Right cardiac atrium (tissue), 5 donors: ENCODE measurements at places on chromosomes 11 and 22. TPM values are rescaled to one million over a fixed set of nuclear protein-coding genes. Genes with fewer than 3 reads are reported as not detected.
A peak's percentile ranks its signal among the peaks of the same experiment; 100 is the strongest.

Gene TUBGCP6
- 20.6 TPM for total RNA-seq

- no peak for DNase-seq
Measured at GRCh38 chr11:10428453-10428852, 26.6 kb upstream of the AMPD3 start.

Gene IL17REL
- not detected for total RNA-seq

- no peak for DNase-seq
Measured at GRCh38 chr22:20967697-20968211, 699 bp downstream of the AIFM3 start.

- DNase-seq, result no peak
Measured at GRCh38 chr22:42604403-42604802, 10.3 kb downstream of the POLDIP3 start.

DNA sequence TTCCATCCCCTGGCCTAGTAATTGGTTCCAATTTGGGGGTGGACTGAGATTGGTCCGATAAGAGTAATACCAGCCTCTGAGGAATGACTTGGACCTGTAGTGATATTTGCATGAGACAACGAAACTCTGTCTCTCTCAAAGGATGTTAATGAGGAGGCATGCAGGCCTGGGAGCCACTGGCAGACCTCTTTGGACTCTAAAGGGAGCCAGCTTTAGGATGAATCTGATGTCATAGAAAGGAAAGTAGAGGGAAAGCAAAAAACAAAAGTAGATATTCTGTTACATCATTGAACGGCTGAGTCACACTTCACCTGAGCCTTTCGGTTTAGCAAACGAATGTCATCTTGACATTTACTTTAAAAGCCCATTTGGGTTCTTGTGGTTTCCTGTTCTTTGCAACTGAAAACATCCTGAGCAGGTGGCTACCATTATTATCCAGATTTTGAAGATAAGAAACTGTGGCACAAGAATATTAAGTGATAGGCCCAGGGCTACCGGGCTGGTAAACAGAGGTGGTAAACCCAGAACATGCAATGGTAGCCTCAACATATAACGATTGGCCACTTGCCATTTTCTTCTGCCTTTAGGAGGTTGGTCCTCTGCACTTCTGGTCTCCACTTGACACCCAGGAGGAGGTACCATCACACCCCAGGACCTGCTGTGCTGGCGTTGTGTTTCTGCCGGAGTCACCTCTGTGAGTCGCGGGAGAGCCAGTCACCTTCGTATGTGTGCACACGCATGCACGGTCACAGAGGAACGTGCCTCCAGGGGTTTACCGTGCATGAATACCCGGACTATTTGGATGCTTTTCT lies 42.7 kb downstream of the RTL6 start:
- no peak for DNase-seq

GRCh38 chr22:29393019-29393608 lies 4.7 kb upstream of the AP1B1 start:
- no peak for DNase-seq

Gene XBP1
- 83.9 TPM for total RNA-seq

DNA sequence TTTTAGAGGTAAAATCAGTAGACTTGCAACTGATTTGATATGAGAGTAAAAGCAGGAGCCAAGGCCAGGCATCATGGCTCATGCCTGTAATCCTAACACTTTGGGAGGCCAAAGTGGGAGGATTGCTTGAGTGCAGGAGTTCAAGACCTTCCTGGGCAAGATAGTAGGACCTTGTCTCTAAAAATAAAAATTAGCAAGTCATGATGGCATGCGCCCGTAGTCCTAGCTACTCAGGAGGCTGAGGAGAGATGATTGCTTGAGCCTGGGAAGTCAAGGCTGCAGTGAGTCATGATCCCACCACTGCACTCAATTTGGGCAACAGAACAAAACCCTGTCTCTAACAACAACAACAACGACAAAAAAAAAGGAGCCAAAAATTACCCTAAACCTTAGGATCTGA lies 13.5 kb downstream of the SGSM3 start:
- DNase-seq, result no peak

Gene GUCY1A2
- total RNA-seq, result 3.5 TPM

- no peak for DNase-seq
Measured at GRCh38 chr11:134332189-134332631, 422 bp downstream of the GLB1L2 start.

- no peak for DNase-seq
Measured at GRCh38 chr11:84224042-84224441, 937.9 kb upstream of the CCDC90B start.

- peak; percentile 57 for DNase-seq
Measured at GRCh38 chr11:11036848-11037732, 179.2 kb upstream of the ZBED5 start.

Gene PISD
- 33.5 TPM for total RNA-seq

DNA sequence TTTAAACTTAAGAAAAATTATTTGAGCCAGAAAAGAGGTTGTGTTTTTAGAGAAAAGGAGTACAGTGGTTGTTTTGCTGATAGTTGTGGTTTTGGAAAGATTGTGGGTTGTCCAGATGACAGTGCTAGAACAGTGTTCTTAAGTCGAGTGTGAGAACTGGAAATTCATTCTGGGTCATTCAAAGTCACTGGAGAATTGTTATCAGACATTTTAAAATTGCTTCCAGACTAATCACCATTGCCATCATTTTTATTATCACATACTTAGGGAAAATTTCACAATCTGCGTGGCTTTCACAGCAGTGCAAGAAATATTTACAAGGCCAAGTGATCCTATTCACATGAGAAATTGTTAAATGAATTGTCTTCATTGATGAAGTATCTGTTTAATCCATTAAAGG lies 242.2 kb upstream of the DDI1 start:
- no peak for DNase-seq

DNA sequence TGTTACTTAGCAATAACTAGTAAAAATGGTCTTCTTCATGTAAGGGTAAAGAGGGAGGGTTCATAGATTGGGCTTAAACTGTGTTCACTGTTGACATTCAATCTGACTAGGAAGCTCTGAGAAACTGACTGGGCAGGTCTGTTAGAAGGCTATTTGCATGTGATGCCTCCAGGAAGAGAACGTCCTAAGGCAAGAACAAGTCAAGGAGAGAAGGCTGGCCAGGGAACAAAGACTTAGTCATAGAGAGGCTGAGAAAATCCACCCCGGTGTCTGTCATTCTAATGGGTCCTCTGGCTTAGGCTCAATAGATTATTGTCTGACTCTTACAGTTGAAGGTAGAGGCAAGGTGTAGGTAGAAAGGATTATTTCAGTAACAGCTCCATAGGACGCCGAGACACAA lies 50.3 kb upstream of the CD44 start:
- no peak for DNase-seq

DNA sequence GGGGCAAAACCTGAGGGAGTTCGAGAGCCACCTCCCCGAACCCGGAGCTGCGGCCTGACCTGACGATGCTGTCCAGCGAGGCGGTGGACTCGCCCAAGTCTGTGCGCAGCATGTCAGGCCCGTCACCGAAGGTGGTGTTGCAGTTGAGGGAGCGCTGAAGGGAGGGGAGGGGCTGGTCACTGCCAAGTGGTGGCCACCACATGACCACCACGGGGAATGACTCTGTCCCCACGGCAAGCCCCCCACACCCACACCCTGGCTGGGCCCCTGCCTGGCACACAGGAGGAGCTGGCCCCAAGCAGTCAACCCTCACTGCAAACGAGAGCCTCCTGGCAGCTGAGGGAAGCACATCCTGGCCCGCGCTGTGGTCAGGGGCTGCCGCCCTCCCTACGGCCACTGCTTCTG lies 30.8 kb downstream of the TRMU start:
- DNase-seq, result peak; percentile 59

- peak; percentile 25 for DNase-seq
Measured at GRCh38 chr11:120752668-120753067, 241.1 kb downstream of the GRIK4 start.

Gene GGTLC3
- total RNA-seq, result not detected

GRCh38 chr22:46115388-46115678 lies 35.0 kb upstream of the PPARA start:
- DNase-seq, result no peak

Gene PAMR1
- 6.8 TPM for total RNA-seq

GRCh38 chr11:7072401-7073028 lies 16.3 kb upstream of the RBMXL2 start:
- DNase-seq, result no peak

GRCh38 chr11:134486704-134487103 lies 74.7 kb upstream of the B3GAT1 start:
- DNase-seq, result no peak

- DNase-seq, result no peak
Measured at GRCh38 chr11:120911943-120912342, 112.0 kb upstream of the TBCEL start.

DNA sequence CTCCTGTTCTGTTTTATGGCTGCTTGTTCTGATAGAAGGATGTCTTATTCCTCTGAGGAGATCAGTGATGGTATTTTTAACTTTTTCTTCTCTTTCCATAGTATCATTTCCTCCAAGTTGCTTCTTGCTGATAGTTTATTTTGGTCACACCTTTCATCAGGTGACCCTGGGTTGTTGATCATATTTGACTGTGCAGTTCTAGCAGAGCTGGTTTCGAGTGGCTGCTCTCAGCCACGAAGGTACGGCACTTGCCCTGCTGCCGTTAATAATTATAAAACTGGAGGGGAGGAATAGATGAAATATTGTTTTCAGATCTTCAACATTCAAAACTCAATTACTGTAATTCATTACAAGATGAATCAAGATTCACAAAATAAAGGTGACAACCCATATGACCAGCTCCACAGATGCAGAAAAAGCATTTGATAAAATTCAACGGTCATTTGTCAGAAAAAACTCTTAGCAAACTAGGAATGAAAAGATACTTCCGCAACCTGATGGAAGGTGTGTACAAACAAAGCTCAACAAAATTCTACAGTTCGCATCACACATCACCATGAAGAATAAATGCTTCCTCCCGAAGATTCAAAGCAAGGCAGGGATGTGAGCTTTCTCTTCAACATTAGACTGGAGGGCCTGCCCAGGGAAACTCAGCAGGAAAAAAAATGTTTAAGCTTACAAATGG lies 59.2 kb upstream of the RTL6 start:
- no peak for DNase-seq

DNA sequence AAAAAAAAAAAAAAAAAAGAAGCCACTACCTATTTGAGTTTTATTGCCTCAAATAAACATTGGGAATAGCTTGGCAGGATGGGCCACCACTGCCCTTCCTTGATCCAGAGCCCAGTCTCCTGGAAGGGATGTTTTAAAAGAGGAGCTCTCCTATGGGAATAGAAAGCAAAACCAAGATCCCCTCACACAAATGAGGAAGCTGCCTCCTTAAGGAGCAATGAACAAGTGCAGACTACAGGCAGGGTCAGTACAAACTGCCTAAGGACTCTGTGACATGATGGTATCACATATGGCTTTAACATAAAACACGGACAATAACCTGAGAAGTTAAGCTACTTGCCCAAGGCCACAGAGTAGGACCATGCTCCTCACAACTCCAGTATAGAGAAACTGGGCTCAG lies 120.8 kb downstream of the NAT10 start:
- no peak for DNase-seq

Gene PKDREJ
- 0.06 TPM for total RNA-seq

Gene AIFM3
- total RNA-seq, result 1.0 TPM

Gene PHLDB1
- total RNA-seq, result 136 TPM

Gene MYO7A
- total RNA-seq, result 8.6 TPM

GRCh38 chr22:29481265-29482000 lies 1.4 kb downstream of the NEFH start:
- DNase-seq, result no peak

GRCh38 chr11:129846508-129847335 lies 31.1 kb downstream of the TMEM45B start:
- no peak for DNase-seq

- peak; percentile 69 for DNase-seq
Measured at GRCh38 chr11:124070915-124071622, 29.9 kb upstream of the OR10G7 start.

DNA sequence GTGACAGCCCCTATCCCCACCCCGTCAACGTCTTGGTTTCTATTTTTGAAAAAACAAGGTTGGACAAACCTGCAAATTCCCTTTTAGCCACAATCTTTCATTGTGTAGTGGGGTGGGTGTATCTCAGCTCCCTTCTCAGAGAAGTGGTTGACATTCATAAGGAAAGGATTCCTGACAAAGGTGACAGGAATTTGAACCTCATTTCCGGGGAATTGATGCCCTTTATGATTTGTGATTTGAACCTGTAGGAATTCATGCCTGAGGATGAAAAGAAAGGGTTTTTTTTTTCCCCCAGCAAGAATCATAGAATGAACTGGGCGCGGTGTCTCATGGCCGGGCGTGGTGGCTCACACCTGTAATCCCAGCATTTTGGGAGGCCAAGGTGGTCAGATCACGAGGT lies 14.5 kb downstream of the YPEL4 start:
- DNase-seq, result no peak

DNA sequence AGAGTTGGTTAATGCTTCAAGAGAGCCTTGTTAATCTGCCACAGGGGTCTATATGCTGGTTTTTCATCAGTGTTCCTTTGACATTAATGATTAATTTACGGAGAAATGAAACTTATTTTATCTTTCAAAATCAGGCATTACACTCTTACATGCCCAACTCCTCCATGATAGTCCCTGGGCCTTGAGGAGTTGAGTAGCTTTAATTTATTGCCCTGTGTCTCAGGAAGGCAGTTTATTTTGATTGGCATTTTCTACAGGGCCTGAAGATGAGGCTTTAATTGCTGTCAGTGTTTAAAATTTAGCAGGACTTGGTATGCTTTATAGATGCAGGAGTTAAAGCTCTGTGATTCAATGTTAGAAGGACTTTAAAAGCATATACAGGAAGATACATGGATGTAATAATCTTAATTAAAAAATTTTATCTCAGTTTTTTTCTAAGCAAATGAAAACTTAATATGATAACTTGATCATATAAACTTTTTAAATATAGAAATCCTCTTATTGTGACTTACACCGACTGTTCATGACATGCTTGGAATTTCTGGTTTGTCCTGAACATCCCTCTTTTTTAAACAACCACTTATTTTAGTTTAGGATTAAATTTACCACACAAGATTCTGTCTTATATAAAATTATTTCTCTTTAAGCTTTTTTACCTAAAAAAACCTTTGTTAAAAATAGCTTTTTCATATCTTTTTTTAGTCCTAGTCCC lies 12.2 kb downstream of the GLYAT start:
- DNase-seq, result no peak

- no peak for DNase-seq
Measured at GRCh38 chr22:20062043-20062765, 17.8 kb upstream of the DGCR8 start.

DNA sequence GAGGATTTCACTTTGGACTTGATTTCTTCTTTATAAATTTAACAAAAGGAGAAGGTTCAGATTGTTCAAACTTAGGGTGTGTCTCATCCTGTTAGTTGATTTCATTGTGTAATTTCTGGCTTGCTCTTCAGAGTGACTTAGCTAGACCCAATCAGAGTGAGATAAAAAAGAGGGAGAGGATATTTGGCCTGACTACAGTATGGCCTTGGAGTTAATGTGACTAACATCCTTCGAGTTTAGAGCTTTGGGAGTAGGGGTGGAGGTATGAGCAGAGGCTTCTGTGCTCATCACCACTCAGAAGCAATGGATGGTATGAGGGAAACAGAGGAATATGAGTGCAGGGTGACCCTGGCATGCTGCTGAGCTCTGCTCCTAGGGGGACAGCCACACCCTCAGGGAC lies 114.2 kb downstream of the ME3 start:
- no peak for DNase-seq
